NCI-H2171 treated with DMSO at 0.1 percent for 48 hours (cell line): ENCODE measurements at places on chromosomes 12 and 14.
A peak's percentile ranks its signal among the peaks of the same experiment; 100 is the strongest.

GRCh38 chr14:104553166-104554087 is 26.1 kb upstream of the C14orf180 start:
- no peak for DNase-seq

GRCh38 chr12:117051380-117051779 is 47.8 kb downstream of the TESC start:
- DNase-seq = no peak

DNA sequence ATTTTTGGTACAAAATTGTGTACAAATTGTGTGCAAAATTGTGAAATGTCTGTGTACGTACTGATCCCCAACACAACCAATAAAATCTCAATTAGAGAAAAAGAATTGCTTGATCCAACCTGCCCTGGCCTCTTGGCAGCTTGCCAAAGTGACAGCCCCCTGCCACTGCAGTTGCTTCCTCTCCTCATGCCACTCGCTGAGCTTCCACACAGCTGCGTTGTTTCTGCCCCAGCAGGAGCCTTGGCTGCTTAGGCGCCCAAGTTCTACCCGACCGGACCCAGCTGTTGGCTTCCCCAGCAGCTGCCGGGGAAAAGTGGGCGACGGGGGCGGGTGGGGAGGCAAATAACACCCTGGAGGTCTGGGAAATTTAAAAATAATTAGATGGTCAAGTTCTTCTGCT is 171.8 kb upstream of the ATF7IP start:
- peak; percentile 39 for DNase-seq

DNA sequence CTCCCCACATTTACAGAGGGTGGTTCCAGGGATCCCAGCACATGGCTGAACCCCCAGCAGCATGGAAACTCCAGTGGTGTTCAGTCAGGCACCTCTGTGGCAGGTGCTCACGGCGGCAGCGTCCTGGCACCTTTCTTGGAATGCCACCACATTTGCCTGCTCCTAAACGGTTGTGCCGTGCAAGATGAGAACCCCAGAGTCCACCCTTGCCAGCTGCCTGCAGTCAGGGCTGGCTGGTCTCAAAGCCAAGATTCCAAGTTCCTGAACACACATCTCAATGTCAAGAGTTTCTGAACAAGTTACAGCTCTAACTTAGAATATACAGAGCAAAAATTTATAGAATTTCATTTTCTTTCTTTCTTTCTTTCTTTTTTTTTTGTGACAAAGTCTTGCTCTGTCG is 38.7 kb downstream of the DDX51 start:
- no peak for DNase-seq

DNA sequence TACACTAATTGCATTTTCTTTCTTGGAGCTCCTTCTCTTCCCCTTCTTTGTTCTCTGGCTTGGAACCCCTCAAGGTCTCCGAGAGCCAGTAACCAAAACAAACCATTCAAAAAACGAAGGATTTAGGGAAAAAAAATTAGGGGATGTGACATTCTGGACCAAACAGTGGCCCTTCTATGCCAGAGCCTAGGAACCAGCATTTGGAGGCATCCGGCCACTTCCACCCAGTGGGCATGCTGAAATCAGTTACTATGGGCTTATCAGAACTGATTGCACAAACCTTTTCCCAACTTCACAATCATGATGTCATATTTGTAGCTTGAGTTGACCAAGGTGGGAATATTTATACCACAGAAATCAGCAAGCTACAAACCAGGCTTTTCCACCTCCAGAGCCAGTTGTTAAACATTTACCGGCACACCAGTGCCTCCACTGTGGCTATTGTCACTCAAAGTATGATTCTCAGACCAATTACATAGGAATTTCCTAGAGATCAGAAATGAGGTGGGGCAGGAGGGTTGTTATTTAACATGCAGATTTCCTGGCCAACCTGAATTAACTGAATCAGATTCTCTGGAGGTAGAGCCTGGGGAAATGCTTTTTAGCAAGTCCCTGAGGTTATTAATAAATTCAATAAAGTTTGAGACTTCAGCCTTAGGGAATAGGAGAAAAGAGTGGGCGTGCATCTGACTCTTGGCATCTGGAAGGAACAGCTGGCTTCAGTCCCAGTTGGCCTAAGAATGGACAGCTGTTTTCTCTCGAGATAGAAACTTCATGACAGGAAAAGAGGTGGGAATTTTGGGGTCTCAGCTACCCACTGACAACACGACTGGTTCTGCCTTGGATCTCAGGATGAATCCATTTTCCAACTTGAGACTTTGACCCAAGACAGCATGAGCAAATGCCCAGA is 273.9 kb downstream of the ZFP36L1 start:
- DNase-seq = no peak

GRCh38 chr14:72747652-72748051 is 146.2 kb downstream of the DPF3 start:
- no peak for DNase-seq
